ENCODE measurements at places on chromosomes 2 and 18.

- DNase-seq, result no peak
Measured at GRCh38 chr18:45602926-45603325, 12.3 kb upstream of the SLC14A2 start.

GRCh38 chr18:10285283-10285640 is 169.2 kb upstream of the APCDD1 start:
- DNase-seq, result no peak

- DNase-seq, result no peak
Measured at GRCh38 chr2:120587279-120587996, 148.2 kb upstream of the GLI2 start.

DNA sequence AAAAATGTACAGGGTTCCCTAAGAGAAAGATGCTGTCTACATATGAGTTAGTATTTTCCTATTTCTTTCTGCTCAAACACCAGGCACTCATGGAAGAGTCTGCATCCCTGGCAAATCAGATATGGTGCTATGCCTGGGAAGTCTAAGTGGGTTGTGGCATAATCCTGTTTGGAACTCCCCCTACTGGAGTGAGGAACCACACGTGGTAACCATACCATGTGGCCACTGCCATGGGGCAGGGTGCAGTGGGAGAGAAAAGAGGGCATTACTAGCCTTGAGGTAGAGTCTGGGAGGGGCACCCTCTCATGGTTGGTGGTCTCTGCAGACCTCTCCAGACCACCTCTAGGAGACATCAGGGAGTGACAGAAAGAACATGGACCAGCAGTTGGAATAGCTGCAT is 257.9 kb upstream of the ATP5MC3 start:
- no peak for DNase-seq

GRCh38 chr2:114724454-114724853 is 282.0 kb downstream of the DPP10 start:
- no peak for DNase-seq

DNA sequence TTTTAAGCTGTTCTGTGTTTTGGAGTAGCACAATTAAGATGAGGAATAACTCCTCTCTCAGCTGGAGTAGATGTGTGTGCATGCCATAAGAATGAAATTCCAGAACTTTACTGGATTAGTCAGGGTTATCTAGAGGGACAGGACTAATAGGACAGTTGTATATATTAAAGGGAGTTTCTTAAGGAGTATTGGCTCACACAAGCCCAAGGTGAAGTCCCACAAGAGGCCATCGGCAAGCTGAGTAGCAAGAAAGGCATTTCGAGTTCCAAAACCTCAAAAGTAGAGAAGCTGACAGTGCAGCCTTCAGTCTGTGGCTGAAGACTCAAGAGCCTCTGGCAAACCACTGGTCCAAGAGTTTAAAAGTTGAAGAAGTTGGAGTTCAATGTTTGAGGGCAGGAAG is 113.7 kb downstream of the RIT2 start:
- DNase-seq, result no peak

DNA sequence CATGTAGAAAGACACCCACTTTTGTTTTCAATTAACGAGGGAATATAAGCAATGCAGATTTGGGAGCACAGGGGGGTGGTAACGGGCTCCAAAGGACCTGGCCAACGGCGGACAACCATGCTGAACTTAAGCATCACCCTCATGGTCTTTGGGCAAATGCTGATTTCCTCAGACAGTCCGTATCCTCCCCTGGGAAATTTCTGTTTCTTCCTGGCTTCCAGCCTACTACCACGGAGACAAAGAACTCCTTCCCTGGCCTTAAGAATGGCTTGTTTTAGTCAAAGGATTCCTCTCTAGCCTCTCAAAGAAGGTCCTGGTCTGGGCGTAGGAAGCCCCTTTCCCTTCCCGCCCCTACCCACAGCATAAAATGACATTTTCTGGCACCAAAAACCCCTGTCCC is 34.3 kb downstream of the EN1 start:
- DNase-seq, result no peak

- DNase-seq, result no peak
Measured at GRCh38 chr2:234996069-234996940, 44.5 kb downstream of the SH3BP4 start.

DNA sequence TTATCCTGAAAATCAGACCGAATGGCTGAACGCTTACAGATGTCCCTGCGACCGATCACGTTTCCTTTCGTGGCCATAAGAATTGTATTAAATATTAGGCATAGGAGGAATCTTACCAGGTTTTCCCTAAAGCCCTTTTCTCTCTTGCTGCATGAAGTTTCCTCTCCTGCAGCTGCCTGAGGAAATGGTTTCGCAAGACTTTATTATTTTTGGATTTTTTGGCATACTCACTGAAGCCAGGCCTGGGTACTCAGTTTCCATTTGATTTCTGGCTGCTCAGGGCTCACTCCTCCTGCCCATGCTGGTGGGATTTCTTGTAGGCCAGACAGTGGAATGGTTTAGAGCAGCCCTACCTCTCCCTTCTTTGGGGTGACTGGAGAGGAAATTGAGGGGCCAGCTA is 114.0 kb downstream of the KLHL29 start:
- no peak for DNase-seq

GRCh38 chr2:60612033-60612432 is 58.6 kb upstream of the BCL11A start:
- DNase-seq, result no peak

- no peak for DNase-seq
Measured at GRCh38 chr2:152093464-152093863, 5.4 kb downstream of the CACNB4 start.

DNA sequence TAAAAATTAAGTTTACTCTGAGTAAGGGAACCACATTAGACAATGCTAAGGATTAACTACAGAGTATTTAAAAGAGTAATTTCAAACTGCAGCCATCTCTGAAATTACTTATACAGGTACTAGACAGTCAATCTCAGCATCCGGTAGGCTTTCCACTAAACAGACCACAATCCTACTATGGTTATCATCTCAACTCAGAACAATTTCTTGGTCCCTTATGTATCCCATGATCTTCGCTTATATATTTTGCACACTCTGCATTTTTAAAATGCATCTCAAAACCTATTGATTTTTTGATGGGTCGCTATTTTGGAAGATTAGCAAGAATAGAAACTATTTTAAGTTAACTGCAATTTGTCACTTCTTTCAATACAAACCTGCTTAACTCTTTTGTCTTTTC is 1.4 kb downstream of the PPP4R1 start:
- no peak for DNase-seq

- no peak for DNase-seq
Measured at GRCh38 chr2:16255120-16255519, 314.8 kb downstream of the MYCN start.

GRCh38 chr2:174450021-174450816 is 36.6 kb downstream of the GPR155 start:
- no peak for DNase-seq

DNA sequence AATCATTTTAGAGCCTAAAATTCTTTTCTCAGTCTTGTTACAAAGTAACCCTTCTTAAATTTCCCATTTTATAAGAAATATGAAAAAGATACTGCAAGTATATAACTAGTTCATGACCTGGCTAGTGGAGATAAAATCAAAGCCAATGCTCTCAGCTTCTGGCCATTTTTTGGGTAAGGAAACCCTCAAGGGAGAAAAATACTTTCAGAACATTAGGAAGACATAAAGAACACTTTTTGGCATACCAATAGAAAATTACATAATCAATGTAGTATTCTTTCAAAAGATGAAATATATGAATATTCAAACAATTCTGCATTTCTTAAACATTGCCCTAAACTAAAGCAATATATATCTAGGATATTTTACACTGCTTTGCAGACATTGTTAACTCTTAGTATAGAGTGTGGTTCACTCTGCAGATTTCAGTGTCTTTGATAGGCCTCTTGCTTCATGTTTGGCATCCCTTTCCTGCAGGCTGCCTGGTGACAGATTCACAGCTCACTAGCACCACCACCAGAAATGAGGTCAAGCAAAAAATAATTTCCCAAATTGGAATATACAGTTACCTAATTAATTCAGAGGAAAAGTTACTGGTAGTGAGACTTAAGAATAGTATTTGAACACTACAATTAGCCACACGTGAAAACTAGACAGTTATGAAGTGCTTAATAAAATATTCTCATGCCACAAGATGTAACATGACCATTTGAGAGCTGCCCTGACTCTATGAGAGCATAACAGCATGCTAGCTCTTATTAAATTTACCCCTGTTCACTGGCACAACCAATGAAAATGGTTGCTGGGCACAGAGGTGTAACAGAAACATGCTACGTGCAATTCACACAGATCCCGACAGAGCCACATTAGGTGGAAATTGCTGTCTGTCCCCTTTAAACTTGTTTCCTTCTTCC is 36.0 kb downstream of the PAIP2B start:
- DNase-seq, result peak; percentile 2

- no peak for DNase-seq
Measured at GRCh38 chr2:179720173-179720772, 141.1 kb downstream of the ZNF385B start.

DNA sequence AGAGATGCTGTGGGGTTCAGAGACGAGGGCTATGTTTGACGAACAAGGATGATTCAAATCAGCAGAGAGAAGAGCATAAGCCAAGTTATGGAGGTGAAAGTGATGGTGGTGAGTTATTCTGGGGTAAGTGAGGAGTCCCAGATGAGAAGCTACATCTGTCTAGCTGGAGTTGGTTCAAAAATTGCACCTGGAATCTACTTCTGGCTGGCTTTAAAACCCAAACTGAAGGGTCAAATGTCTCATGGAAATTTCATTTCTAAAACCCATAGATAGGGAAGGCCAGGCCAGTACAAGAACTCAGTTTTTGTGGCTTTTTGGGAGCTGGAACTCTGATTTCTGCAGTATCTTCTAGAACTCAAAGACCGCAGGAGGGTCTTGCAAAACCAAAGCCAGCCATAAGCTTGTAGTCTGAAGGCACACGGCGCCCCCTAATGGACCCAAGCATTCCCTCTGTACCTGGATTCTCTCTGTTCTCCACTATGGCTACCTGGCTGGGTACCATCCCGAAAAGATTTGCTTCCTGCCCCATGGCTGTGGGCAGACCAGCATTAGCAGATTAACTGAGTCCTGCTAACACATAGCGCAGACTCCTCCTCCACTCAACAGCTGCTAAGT is 229.1 kb upstream of the SLC14A2 start:
- DNase-seq, result no peak

DNA sequence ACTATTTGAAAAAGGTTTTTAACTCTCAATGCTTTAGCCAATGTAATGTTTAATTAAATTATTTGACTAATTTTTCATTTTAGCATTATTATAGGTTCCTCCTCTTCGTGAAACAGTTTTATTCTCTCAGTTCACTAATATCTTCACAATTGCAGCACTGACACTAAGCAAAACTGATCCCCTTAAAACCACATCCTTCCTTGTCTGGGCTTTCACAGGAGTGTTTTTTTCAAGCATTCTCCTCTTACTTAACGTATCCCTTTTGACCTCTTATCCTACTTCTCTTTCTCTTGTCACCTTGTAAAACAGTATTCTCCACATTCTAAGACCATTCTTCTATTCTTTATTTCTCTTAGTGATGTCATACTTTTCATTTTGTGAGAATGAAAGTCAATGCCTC is 112.8 kb downstream of the DSC3 start:
- DNase-seq, result no peak

DNA sequence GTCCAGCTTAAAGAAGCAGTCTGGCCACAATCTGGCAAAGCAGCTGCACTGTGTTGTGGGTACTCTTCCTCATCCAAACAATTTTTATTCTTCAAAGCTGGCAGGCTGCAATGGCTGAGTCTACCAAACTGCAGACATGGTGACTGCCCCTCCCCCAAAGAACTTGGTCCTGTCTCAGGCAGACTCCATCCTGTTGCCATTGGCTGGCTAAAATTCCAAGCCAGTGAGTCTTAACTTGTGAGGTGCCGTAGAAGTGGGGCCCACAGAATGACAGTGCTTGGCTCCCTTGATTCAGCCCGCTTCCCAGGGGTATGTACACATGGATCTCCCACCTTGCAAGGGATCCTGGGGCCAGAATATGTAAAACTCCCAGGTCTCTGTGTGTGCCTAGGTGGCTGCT is 14.5 kb upstream of the NXPH2 start:
- DNase-seq, result no peak

GRCh38 chr2:168633895-168634294 is 168.5 kb upstream of the NOSTRIN start:
- no peak for DNase-seq

GRCh38 chr2:28868611-28869010 is 1.5 kb downstream of the TRMT61B start:
- DNase-seq, result no peak
